Suppressor macrophage treated with lipopolysaccharide for 4 hours (primary cell): ENCODE measurements at places on chromosomes 13 and 19.

DNA sequence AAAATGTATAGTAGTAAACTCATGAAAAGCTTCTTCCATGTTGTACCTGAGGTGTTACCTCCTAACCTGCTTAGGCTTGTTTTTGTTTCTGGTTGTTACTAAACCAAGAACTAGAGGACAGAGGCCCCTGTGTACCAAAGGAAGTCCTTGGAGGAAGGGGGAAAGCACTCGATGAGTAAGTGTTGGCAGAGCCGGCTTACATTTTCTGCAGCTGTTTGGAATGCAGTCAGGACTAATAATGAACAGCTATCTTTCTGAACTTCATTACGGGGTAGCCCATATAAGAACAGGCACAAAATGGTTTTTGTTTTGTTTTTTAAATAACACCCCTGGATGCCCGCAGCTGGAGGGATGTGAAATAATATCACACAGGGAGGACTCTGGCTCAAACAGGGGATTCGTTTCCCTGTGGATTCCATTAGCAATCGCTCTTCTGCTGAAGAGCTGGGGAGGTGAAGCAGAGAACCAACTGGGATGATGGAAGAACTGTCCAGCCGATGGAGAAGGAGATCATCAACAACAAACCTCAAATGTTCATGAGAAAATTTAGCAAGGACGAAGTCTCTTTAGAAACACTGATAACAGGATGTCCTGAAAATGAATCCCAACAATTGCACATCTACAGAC is 214.2 kb upstream of the MAB21L1 start:
- DNase-seq, result no peak

GRCh38 chr13:113488283-113488682 is 2.2 kb downstream of the DCUN1D2 start:
- DNase-seq, result no peak

DNA sequence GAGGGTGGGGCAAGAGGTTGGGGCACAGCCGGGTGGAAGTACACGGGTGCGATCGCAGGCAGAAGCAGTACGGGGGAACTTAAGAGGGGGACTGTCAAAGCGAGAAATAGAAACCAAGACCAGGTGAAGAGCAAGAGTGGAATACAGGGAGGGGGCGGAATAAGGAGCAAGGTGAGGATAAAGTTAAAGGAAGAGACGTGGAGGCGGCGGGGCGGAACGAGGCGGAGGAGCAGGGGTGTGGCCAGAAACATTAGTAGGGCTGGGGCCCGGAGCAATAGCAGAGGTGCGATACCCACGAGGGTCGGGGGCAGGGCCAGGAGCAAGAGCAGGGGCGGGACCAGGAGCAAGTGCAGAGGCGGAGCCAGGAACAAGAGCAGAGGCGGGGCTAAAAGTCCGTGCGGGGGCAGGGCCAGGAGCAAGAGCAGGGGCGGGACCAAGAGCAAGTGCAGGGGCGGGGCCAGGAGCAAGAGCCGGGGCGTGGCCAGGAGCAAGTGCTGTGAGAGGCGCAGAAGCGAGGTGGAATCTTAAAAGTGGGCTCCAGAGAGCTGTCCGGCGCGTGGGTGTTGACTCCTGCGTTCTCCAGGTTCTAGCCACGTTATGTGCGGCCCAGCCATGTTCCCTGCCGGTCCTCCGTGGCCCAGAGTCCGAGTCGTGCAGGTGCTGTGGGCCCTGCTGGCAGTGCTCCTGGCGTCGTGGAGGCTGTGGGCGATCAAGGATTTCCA is 1.2 kb downstream of the CATSPERG start:
- DNase-seq, result peak; percentile 99

DNA sequence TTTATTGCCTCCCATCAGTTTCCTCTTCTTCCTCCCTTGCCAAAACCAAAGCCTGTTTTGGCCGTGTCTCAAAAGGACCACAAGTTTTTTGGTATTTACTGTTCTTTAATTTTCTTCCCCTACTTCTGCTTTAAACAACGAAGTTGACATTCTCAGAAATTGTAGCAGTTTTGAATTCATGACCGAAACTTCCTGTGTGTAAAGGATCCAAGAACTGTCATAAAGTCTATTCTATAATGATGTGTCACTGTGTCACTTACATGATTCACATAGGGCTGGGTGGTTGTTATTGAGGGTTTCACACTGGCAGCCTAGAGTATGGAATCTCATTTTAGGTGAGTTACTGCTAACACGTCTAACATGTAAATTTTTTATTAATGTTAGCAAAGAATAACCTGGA is 741.0 kb upstream of the KLHL1 start:
- peak; percentile 4 for DNase-seq

DNA sequence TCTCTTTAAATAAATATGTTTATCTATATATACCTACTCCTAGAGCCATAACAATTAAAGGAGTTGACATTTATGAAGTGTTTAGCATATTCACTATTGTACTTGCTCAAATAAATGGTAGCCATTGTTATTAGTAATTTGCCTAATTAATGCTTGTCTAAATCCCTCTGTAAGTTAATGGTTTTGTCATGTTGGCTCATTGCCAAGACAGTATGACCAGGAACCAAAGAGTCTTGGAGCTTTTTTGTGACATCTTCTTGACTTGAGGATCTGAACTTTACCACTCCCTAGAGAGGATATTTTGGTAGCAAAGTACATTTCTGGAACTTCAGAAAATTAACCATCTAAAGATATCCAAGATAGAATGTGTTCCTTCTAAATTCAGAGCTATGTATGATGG is 15.5 kb downstream of the FRY start:
- DNase-seq, result peak; percentile 31

- peak; percentile 27 for DNase-seq
Measured at GRCh38 chr19:9406798-9407352, 28.5 kb downstream of the ZNF266 start.

- DNase-seq, result no peak
Measured at GRCh38 chr13:23642110-23642509, 71.9 kb downstream of the TNFRSF19 start.

GRCh38 chr19:6616011-6616410 is 25.1 kb upstream of the CD70 start:
- DNase-seq, result peak; percentile 29

- no peak for DNase-seq
Measured at GRCh38 chr13:25178070-25178469, 6.0 kb upstream of the AMER2 start.

DNA sequence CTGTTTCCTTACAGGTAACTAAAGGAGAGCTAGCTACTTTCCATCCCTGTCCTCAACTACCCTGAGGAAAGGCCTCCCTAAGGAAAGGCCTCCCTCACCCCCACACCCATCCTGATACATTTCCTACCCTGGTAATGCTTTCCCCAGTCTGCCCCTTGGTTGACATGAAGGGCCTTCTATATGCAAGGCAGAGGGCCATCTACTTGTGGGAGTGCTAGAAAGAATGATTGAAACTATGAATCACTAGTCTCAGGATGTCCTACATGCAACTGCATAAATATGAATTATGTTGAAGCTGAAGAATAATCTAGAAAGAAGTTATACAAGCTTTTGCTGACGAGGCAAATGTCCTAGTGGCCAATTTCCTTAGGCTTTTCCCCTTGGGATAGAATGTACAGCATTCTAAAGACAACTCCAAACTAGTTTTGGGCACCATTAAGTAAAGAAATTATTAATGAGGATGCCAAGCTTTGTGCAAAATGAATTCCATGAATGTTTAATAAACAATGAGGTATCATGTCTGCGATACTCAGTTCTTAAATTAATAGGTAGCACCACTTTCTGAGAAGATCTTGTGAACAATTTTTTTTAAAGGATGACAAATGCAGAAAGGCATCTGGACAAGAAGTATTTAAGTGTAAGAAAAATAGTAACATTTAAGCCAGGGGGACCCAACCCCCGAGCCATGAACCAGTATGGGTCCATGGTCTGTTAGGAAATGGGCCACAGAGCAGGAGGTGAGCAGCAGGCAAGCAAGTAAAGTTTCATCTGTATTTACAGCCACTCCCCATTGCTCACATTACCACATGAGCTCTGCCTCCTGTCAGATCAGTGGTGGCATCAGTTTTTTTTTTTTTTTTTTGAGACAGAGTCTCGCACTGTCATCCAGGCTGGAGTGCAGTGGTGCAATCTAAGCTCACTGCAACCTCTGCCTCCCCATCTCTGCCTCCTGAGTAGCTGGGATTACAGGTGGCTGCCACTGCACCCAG is 223.0 kb downstream of the LHFPL6 start:
- no peak for DNase-seq

GRCh38 chr19:2385053-2385721 is 25.1 kb downstream of the TMPRSS9 start:
- peak; percentile 34 for DNase-seq

DNA sequence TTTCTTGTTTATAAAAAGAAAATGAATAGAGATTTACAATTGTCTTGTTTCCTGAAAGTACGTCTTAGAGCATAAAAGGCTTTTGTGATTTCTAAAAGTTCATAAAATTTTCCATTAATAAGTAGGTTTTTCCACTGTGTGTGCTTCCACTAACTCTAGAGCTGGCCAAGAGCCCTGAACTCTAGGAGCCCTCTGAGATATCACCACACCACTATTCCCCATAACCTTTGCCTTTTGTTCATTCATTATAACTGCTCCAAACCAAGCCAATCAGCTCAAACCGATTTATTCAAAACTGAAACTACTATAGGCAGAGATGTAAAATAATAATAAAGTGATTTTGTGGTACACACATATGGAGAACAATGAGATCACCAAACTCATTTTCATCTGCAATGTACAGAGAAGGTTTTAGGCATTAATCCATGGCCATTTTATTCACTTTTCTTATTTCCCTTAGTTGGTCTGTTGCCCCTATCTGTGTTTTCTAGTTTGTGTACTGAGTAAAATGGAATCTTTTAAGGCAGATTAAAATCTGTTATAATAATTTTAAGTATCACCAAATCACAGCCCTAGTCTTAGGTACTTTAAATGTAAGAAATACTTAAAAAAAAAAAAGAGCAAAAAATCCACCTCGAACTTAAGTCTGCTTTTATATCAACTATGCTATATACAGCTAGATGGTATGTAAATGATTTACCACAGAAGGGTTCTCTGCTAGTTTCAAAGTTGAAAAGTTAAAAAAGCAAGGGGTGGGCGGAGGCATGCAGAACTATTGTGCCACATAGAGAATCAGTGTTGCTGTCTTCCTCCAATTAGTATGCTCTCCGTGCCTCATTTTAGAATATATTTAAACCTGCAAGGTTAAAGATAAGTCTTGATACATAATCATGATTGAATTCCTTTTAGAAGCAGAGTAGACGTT is 311.3 kb downstream of the KLF12 start:
- no peak for DNase-seq

DNA sequence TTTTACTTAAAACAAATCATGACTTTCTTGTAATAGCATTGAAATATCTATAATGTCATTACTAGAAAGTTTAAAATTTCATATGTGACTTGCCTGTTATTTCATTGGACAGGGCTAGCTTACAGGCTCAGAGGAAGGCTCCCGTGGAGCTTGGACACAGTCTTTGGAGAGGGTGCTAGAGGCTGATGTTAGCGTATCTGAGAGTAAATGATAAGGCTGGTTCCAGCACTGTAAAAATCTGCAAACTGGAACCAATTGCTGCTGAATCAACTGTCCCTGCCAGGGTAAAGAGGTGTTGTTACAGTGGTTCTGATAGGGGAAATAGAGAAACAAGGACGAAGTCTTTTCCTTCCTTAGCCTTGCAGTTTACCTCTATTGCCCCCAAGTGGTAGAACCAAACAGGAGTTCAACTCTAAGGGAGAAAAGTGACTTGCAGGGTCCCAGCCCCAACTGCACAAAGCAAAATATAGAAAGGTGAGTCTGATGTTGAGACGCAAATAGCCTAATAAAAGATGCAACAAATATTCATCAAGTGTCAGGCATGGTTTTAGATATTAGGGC is 901.7 kb downstream of the DIAPH3 start:
- no peak for DNase-seq

- peak; percentile 69 for DNase-seq
Measured at GRCh38 chr13:108895220-108895704, 265.9 kb downstream of the MYO16 start.

- DNase-seq, result peak; percentile 10
Measured at GRCh38 chr13:91401920-91402319, 3.5 kb downstream of the GPC5 start.

- no peak for DNase-seq
Measured at GRCh38 chr13:76349700-76350099, 536.5 kb downstream of the KCTD12 start.

GRCh38 chr13:27339299-27339698 is 68.7 kb downstream of the RASL11A start:
- peak; percentile 44 for DNase-seq

- DNase-seq, result peak; percentile 83
Measured at GRCh38 chr19:12884926-12885748, 1.9 kb downstream of the KLF1 start.

- DNase-seq, result no peak
Measured at GRCh38 chr19:28876609-28877123, 336.3 kb downstream of the UQCRFS1 start.

DNA sequence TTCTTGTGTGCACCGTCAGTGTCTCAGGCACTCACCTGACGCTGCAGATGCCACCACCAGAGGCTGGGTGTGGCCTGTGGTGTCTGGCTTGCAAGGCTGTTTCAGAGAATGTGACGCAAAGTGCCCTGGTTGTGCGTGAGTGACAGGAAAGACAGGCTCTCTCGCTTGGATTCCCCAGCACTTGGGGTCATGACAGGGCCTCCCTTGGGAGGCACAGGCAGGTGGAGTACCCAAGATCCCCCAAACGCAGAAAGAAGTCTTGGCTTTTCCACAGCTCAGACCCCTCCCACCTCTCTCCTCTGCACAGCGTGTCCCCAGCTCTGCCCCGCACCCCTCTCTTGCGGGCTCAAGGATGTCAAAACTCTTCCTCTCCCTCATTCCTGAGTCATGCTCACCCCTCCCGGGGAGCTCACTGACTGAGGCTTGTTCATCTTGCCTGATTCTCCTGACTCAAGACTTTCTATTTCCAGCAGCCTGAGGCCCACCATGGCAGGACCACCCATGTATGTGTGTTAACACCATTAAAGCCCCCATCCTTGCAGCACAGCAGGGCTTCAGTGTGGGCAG is 21.0 kb downstream of the DHX34 start:
- peak; percentile 88 for DNase-seq

- peak; percentile 18 for DNase-seq
Measured at GRCh38 chr13:114111577-114111976, 20.8 kb downstream of the RASA3 start.

DNA sequence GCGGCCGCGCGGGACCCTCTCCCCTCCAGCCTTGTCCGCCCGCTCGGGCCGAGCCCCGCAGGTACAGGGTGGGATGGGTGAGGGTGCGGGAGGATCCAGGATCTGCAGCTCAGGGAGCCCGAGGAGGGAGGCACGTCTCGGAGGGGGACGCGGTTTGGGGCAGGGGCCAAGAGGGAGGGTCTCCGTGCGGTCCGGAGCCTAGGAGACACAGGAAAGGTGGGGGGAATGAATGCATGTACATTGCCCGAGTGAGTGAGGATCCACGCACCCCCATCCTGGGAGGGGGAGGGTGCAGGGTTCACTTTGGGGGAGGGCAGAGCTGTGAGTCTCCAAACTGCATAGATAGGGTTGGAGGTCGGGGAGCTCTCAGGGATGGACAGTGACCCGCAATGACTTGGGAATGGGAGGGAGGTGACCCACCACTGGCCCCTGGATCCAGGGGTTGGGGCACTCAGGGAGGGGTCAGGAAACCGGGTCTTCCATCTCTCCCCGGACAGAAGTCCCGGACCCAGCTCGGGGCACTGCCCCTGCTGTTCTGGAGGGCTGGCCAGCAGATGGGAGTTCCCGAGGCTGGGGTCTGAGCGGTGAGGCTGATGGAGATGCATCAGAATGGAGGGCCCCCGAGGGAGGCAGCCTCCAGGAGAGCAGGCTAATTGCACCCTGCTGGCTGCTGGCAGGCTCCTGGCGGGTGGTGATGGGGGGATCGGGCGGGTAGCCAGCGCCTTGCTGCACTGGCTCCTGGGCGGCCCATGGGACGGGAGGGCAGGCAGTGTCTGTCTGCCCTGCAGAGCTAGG is 547 bp downstream of the KCNN1 start:
- no peak for DNase-seq

- DNase-seq, result peak; percentile 57
Measured at GRCh38 chr13:77345150-77345780, 18.4 kb upstream of the MYCBP2 start.
